Esophagus muscularis mucosa (tissue), 4 donors: ENCODE measurements at places on chromosomes 16 and 17.

GRCh38 chr17:35002876-35003551 is 22.7 kb downstream of the LIG3 start:
- peaks cover 61% of the 10 kb centered on the region for H3K36me3 ChIP-seq
- H3K27me3 ChIP-seq: no peaks in the 10 kb centered on the region
- no peak for DNase-seq

DNA sequence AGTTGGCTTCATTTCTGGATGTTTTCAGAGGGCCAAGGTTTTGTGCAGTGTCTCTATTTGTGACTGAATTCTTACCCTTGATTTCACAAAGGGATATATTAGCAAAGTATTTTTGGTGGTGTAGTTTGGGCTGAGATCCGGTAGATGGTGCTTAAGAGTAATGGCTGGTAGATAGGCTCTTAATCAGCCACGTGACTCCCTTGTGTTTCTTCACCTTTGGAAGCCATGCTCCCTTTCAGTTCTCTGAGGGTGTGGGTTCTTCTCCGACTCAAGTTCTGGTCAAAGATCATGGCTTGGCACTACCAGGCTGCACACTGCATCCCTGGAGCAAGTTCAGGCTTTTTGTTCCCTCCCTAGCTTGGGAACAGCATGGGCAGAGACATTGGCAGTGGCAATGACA is 887.3 kb downstream of the CDH8 start:
- H3K36me3 ChIP-seq: no peaks in the 10 kb centered on the region
- no peaks in the 10 kb centered on the region for H3K27me3 ChIP-seq
- no peaks in the 10 kb centered on the region for H3K4me1 ChIP-seq
- H3K4me3 ChIP-seq: no peak overlapping the region
- DNase-seq: no peak

- no peak overlapping the region for H3K4me3 ChIP-seq
- H3K4me1 ChIP-seq: no peaks in the 10 kb centered on the region
- H3K27ac ChIP-seq: no peak overlapping the region
- H3K36me3 ChIP-seq: no peaks in the 10 kb centered on the region
Measured at GRCh38 chr17:9203771-9204425, 182.6 kb downstream of the NTN1 start.

GRCh38 chr17:45425125-45425983 is 7.3 kb downstream of the ARHGAP27 start:
- no peak for DNase-seq
- no peaks in the 10 kb centered on the region for H3K36me3 ChIP-seq
- peaks cover 25% of the 10 kb centered on the region for H3K4me1 ChIP-seq

- peak overlapping the region; percentile 82 for H3K27ac ChIP-seq
- peaks cover 88% of the 10 kb centered on the region for H3K4me1 ChIP-seq
- no peak for DNase-seq
- peak overlapping the region; percentile 21 for H3K4me3 ChIP-seq
- no peaks in the 10 kb centered on the region for H3K27me3 ChIP-seq
- peaks cover 36% of the 10 kb centered on the region for H3K36me3 ChIP-seq
Measured at GRCh38 chr17:7580604-7581575, 1.5 kb downstream of the CD68 start.

GRCh38 chr16:8542393-8542792 is 47.9 kb downstream of the TMEM114 start:
- no peak overlapping the region for H3K4me3 ChIP-seq
- DNase-seq: no peak
- H3K27me3 ChIP-seq: no peaks in the 10 kb centered on the region
- no peak overlapping the region for H3K27ac ChIP-seq
- no peaks in the 10 kb centered on the region for H3K4me1 ChIP-seq

GRCh38 chr17:8844229-8845218 is 22.9 kb downstream of the PIK3R6 start:
- H3K4me3 ChIP-seq: no peak overlapping the region
- H3K27ac ChIP-seq: no peak overlapping the region
- H3K27me3 ChIP-seq: no peaks in the 10 kb centered on the region
- no peaks in the 10 kb centered on the region for H3K36me3 ChIP-seq
- H3K4me1 ChIP-seq: peaks cover 7% of the 10 kb centered on the region
- DNase-seq: no peak

DNA sequence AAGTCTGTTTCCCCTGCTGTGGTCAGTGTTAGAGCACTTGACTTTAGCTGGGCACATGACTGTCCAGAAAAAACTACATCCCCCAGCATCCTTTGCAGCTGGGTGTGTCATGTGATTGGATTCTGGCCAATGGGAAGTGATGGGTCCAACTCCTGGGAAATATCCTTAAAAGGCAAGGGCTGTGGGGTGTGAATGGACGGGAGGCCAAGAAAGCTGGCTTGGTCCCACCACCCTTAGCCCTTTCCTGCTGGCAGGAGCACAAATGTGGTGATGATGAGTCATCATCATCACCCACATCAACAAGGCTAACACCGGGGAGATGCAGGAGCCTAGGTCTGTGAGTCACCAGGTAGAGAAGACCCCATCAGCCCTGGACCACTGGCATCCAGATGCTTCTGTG is 341.7 kb downstream of the C16orf95 start:
- no peak overlapping the region for H3K27ac ChIP-seq
- H3K4me3 ChIP-seq: no peak overlapping the region
- no peak for DNase-seq

GRCh38 chr16:22317001-22317530 is 19.9 kb downstream of the POLR3E start:
- no peak overlapping the region for H3K27ac ChIP-seq
- peaks cover 98% of the 10 kb centered on the region for H3K36me3 ChIP-seq
- peaks cover 6% of the 10 kb centered on the region for H3K4me1 ChIP-seq
- DNase-seq: no peak

DNA sequence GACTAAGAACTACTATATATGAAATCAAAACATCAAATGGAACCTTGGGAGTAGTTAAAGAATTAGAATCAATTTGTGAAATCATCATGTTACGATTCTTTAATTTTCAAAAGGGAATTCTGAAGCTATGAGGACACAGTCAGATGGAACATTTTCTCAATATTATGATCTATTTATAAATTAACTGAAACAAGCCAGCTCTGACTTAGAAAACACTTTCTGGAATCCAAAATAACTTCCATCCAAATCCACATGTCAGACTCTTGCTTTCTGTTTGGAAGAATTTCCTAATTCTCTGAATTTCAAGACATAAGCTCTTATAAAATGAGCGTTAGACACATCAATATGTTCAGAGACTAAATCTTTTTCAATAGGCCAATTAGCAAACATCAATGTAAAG is 737.7 kb upstream of the SOX9 start:
- no peak overlapping the region for H3K27ac ChIP-seq
- DNase-seq: no peak
- no peaks in the 10 kb centered on the region for H3K27me3 ChIP-seq
- H3K4me1 ChIP-seq: no peaks in the 10 kb centered on the region
- H3K36me3 ChIP-seq: no peaks in the 10 kb centered on the region

GRCh38 chr16:85612801-85613603 is at the start of gene GSE1:
Gene GSE1 (plus strand): TSS chr16:85613322. CDS start chr16:85613392, 70 bp downstream.
- H3K4me1 ChIP-seq: peaks cover 80% of the 10 kb centered on the region
- peak; percentile 96 for DNase-seq
- H3K27me3 ChIP-seq: no peaks in the 10 kb centered on the region
- H3K36me3 ChIP-seq: no peaks in the 10 kb centered on the region
- H3K27ac ChIP-seq: peak within 1 kb of the TSS; percentile 90

GRCh38 chr17:17769869-17770631 is 66.7 kb downstream of the SREBF1 start:
- H3K4me3 ChIP-seq: no peak overlapping the region
- peak overlapping the region; percentile 87 for H3K27ac ChIP-seq
- H3K27me3 ChIP-seq: no peaks in the 10 kb centered on the region
- DNase-seq: no peak

DNA sequence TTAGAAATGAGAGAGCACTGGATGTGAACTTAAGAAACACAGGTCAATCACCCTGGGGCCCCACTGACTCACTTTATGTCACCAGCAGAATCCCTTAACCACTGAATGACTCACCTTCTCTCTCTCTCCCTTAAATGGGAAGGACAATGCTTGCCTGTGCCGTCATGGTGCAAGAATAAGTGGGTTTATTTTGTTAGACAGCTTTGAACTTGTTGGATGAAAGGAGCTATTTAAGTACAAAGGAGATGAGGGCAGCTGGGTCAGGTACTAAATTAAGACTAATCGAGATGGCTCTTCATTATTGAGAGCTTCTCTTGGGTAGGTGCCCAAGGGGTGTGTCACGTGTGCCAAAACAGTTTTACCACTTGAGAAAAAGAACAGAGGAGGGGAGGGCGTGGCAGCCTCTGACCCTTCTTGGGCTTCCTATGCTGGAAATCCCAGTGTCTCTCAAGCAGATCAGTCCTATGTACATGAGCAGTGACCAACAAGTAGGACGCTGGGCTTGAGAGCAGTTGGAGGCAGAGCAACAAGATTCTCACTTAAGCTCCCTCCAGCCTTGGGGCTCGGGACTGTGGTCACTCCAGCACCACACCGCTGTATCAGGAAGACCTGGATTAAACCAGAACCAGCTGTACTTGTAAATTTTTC is 6.7 kb upstream of the KRT31 start:
- H3K36me3 ChIP-seq: no peaks in the 10 kb centered on the region
- peak overlapping the region; percentile 71 for H3K27ac ChIP-seq
- no peak overlapping the region for H3K4me3 ChIP-seq
- H3K27me3 ChIP-seq: no peaks in the 10 kb centered on the region
- H3K4me1 ChIP-seq: no peaks in the 10 kb centered on the region

DNA sequence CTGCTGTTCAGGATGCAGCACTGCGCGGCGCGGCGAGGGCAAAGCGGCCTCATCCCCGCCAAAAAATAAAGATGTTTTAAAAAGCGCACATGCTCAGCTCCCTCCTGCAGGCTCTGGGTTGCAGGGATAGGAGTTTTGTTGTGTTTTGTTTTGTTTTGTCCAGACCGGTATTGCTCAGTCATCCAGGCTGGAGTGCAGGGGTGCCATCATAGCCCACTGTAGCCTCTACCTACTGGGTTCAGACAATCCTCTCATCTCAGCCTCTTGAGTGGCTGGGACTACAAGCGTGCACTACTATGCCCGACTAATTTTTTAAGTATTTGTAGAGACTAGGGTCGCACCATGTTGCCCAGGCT is 636 bp downstream of the WWOX start:
- H3K4me1 ChIP-seq: peaks cover 24% of the 10 kb centered on the region
- H3K27me3 ChIP-seq: no peaks in the 10 kb centered on the region
- H3K4me3 ChIP-seq: peak overlapping the region; percentile 75
- H3K27ac ChIP-seq: peak overlapping the region; percentile 93
- DNase-seq: no peak

DNA sequence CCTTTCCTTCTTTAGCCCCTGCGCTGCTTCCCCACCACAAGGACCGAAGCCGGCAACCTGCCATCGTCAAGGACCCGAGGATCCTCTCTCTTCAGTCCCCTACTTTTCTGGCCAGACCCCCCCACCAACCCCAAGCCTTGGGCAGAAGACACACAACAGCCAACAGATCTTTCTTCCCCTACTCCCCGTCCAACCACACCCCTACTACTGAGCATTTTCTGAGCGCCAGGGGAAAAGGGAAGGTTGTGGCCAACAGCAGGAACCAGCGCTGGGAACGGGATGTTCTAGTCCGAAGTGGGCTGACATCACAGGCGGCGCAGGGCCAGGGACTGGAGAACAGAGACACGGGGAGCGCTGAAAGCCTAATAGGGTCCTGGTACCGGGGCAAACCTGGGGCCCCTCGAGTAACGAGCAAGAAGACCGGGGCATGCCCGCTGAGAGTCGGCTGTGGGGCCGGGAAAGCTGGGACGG is 528 bp downstream of the PER1 start:
- peaks cover 54% of the 10 kb centered on the region for H3K4me1 ChIP-seq
- H3K36me3 ChIP-seq: peaks cover 40% of the 10 kb centered on the region
- H3K27ac ChIP-seq: peak overlapping the region; percentile 100
- H3K27me3 ChIP-seq: no peaks in the 10 kb centered on the region
- peak overlapping the region; percentile 91 for H3K4me3 ChIP-seq

- H3K4me1 ChIP-seq: peaks cover 28% of the 10 kb centered on the region
- H3K27me3 ChIP-seq: no peaks in the 10 kb centered on the region
- no peak overlapping the region for H3K4me3 ChIP-seq
- no peak for DNase-seq
Measured at GRCh38 chr17:6456914-6457687, 12.8 kb downstream of the PIMREG start.

GRCh38 chr16:3957344-3957980 is 76.9 kb upstream of the CREBBP start:
- no peak overlapping the region for H3K27ac ChIP-seq
- peaks cover 18% of the 10 kb centered on the region for H3K4me1 ChIP-seq
- DNase-seq: no peak
- H3K27me3 ChIP-seq: no peaks in the 10 kb centered on the region

- H3K4me1 ChIP-seq: peaks cover 43% of the 10 kb centered on the region
- no peaks in the 10 kb centered on the region for H3K36me3 ChIP-seq
- no peak overlapping the region for H3K27ac ChIP-seq
- DNase-seq: no peak
Measured at GRCh38 chr16:57445510-57445909, 1.7 kb downstream of the CIAPIN1 start.

- peaks cover 11% of the 10 kb centered on the region for H3K4me1 ChIP-seq
- H3K36me3 ChIP-seq: no peaks in the 10 kb centered on the region
- H3K4me3 ChIP-seq: no peak overlapping the region
Measured at GRCh38 chr17:230395-230770, 48.9 kb upstream of the DOC2B start.

DNA sequence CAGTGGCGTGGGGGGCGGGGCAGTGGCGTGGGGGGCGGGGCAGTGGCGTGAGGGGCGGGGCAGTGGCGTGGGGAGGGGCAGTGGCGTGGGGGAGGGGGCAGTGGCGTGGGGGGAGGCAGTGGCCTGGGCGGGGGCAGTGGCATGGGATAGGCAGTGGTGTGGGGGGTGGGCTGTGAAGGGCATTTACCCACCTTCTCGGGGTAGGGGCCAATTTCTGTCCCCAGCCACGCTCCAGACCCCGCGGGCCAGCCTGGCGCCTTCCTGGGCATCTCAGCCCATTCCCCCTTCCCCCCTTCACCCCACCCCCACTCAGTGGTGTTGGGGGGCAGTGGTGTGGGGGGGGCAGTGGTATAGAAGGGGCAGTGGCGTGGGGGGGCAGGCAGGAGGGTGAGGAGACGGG is 92.7 kb downstream of the LITAF start:
- no peak overlapping the region for H3K27ac ChIP-seq
- H3K27me3 ChIP-seq: no peaks in the 10 kb centered on the region
- H3K4me3 ChIP-seq: no peak overlapping the region
- DNase-seq: no peak
- peaks cover 39% of the 10 kb centered on the region for H3K4me1 ChIP-seq

GRCh38 chr16:2482708-2483534 is 8.0 kb downstream of the TBC1D24 start:
- H3K36me3 ChIP-seq: no peaks in the 10 kb centered on the region
- H3K27me3 ChIP-seq: no peaks in the 10 kb centered on the region
- peaks cover 51% of the 10 kb centered on the region for H3K4me1 ChIP-seq
- DNase-seq: no peak
- peak overlapping the region; percentile 34 for H3K4me3 ChIP-seq

- H3K4me3 ChIP-seq: no peak overlapping the region
- DNase-seq: no peak
- peaks cover 54% of the 10 kb centered on the region for H3K27me3 ChIP-seq
- no peaks in the 10 kb centered on the region for H3K36me3 ChIP-seq
- H3K4me1 ChIP-seq: peaks cover 23% of the 10 kb centered on the region
Measured at GRCh38 chr16:3089717-3090592, 9.1 kb downstream of the ZSCAN10 start.

- no peak overlapping the region for H3K27ac ChIP-seq
- H3K36me3 ChIP-seq: no peaks in the 10 kb centered on the region
- DNase-seq: no peak
- no peaks in the 10 kb centered on the region for H3K27me3 ChIP-seq
- no peaks in the 10 kb centered on the region for H3K4me1 ChIP-seq
- no peak overlapping the region for H3K4me3 ChIP-seq
Measured at GRCh38 chr17:34377078-34377823, 14.2 kb upstream of the CCL1 start.
